ENCODE measurements at places on chromosomes 5 and 9.

GRCh38 chr5:55480781-55481180 is 54.0 kb downstream of the PLPP1 start:
- no peak for DNase-seq

DNA sequence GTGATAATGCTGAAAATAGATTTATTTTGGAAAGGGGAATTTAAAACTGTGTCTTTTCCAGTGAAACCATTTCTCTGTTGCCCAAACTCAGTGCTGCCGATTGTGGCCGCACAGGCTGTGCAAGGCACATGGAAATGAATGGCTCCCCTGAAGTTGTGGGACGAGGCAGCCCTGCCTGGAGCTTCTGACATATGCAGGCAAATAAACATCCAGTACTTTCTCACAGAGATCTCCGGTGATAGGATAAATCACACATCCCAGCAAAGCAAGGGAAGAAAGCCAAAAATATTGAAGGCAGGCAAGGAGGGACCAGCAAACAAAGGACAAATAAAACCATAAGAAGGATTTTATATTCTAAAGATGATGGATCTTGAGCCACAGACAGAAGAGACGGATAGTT is 464.5 kb downstream of the MTRR start:
- DNase-seq = peak; percentile 14

GRCh38 chr9:119959846-119960545 is 590.8 kb upstream of the BRINP1 start:
- DNase-seq = no peak

- DNase-seq = no peak
Observed at GRCh38 chr5:140821375-140822280, at the start of gene PCDHA5. PCDHA5 (plus strand) TSS chr5:140821613.

- DNase-seq = no peak
Observed at GRCh38 chr9:112868461-112868860, 22.2 kb downstream of the SLC46A2 start.

DNA sequence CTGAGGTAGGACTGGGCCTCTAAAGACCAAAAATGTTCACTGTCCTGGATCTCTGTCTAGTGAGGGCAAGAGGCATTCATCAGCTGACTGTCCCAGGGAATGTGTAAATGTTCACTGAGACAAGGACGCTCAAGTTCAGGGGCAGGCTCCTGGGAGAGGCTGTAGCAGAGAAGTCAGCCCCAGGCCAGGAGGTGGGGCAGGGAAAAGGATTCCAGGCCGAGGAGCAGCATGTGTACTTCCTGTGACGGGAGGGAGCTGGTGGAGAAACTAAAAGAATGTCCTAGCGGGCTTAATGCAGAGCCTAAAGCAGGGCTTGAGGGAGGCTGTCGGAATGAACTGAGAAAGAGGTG is 205.8 kb downstream of the GABBR2 start:
- DNase-seq = no peak

- DNase-seq = no peak
Observed at GRCh38 chr5:112062181-112062580, 305.2 kb upstream of the NREP start.

DNA sequence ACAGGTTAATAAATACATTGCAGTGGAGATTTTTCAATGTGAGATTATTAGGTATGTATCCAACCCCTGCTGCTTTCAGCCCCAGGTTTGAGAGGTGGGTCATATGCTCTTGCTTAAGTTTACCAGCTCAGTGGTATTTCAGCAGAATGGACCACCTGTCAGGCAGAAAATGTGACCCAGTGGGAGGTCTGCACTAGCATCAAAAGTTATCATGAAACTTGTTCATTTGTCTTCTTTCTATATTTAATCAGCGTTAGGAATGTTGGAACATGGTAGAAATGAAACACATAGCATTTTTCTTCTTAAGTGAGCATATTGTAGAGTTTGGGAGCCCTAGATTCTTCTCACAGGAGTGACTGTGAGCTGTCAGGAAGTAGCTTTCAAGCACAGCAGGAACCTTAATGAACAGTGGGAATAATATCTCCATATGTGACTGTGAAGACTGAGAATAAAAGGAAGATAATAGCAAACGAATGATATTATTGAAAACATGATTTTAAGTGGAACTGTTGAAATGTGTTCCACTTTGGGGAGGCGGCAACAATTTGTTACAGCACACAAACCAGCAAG is 596.9 kb upstream of the CDH6 start:
- no peak for DNase-seq

GRCh38 chr5:142692321-142692894 is 6.5 kb upstream of the FGF1 start:
- no peak for DNase-seq

- no peak for DNase-seq
Observed at GRCh38 chr9:5801739-5802113, 31.2 kb downstream of the ERMP1 start.

- no peak for DNase-seq
Observed at GRCh38 chr9:91712811-91713210, 237.2 kb downstream of the ROR2 start.

DNA sequence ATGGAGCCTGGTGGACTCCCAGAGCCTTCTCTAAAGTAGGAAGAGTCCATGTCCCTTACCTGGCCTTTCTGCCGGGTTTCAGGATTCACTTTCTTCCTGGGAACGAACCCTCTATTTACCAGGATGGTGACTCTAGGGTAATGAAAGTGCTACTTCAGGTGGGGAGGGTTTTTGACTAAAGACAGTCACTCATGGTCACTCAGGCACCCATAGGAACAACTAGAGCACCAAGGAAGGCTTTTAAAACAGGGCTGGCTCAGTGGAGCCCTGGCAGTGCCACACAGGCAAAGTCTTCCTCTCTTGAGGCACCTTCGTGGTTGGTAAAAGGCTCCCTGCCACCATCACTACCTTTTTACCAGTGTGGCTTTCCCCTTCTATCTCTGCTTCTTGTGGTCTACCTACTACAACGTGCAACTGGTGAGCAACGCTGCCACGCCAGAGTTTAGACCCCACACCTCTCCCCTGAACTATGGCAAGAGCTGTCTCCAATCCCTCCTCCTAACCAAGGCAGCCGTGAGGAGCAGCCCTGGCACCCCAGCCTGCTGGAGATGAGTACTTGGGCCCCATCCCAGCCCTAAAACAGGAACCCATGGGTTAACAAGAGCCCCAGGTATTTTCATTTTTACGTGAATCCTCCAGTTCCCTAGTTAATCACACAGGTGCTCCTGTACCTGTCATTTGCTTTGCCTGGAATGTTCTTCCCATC is 3.5 kb downstream of the SURF1 start:
- DNase-seq = no peak

DNA sequence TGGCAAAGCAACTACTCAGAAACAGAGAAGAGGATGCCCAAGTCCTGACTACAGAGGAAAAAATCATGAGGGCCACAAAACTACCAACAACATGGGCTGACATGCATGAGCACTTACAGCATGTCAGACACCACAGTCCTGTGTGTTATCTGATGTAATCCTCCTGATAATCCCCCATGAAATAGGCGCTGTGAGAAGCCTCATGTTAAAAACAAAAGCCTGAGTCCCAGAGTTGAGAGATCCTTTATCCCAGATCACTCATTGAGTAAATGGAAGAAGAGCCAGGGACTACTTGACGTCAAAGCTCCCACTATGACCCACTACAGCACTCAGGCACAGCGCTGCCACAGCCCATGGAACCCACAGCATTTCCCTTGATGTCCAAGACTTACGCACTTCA is 7.2 kb upstream of the SPOCK1 start:
- DNase-seq = no peak

DNA sequence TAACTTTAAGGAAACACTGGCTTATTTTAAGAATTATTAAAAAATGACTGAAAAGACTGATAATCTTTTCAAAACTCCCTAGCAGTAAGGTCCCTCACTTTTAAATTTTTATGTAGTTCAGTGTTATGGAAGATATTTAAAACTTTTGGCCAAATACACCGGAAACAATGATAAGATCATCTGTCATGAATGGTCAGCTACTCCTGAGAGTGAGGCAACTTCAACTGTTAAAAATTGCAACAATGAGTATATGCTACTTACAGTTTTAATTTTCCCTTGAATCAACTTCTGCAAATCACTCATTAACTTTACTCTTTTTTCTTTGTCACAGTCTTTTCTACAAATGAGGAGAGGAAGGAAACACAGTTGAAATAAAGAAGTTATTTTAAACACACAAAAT is 10.8 kb downstream of the PUM3 start:
- no peak for DNase-seq

GRCh38 chr9:117323390-117323789 is 91.5 kb downstream of the ASTN2 start:
- no peak for DNase-seq

- no peak for DNase-seq
Observed at GRCh38 chr5:174581894-174582293, 142.5 kb upstream of the MSX2 start.

DNA sequence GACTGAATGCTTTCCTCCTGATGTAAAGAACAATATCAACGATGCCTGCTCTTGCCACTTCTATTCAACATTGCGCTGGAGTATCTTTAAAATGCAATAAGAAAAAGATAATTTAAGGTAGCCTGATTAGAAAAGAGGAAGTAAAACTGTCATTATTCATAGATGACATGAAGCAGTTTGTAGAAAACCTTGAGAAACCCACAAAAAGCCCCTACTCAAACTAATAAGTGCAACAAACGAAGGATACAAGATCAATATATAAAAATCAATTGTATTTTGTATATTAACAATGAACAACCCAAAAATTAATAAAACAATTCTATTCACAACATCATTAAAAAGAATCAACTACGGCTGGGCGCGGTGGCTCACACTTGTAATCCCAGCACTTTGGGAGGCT is 76.4 kb upstream of the CKMT2 start:
- no peak for DNase-seq

DNA sequence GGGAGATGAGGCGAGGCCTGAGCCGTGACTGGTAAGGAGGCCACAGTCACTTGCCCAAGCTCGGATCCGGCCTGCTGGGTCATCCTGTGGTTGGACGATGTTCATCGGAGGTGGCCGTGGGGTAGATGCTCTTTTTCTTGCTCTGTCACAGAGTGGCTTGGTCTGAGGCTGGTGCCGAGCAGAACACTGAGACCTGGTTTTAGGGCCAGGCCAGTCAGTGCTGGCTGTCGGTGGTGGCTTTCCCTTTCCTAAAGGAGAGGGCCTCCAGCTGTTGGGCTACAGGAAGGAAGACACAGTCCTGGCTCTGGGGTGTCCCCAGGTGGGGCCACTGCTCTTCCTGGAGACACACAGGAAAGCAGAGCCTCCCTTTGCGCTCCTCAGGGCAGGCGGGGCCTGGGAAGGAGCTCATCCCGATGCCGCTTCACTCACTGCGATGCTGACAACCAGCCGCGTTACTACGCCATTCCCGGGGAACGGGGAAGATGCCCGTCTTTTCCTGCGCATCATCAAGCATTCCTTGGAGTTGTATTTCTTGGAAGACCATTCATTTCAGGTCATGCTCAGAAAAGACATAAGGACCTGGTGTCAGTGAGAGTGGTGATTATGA is 254.8 kb upstream of the IRX4 start:
- DNase-seq = no peak

DNA sequence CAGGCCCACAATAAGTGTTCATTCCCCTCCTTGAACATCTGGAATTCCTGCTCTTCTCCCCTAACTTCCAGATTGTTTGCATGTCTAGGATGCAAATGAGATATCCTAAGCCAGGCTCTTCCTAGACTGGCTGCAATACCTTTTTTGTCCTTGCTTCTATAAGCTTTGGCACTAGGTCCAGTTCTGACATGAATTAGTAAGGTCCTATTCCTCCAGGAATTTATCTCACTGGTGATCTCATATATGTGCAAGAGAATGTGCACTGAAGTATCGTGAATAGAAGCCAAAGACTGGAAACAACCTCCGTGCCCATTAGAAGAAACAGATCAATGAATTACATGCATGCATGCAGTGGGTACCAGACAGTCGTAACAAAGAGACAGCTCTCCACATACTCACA is 25.2 kb downstream of the DUSP1 start:
- DNase-seq = no peak

DNA sequence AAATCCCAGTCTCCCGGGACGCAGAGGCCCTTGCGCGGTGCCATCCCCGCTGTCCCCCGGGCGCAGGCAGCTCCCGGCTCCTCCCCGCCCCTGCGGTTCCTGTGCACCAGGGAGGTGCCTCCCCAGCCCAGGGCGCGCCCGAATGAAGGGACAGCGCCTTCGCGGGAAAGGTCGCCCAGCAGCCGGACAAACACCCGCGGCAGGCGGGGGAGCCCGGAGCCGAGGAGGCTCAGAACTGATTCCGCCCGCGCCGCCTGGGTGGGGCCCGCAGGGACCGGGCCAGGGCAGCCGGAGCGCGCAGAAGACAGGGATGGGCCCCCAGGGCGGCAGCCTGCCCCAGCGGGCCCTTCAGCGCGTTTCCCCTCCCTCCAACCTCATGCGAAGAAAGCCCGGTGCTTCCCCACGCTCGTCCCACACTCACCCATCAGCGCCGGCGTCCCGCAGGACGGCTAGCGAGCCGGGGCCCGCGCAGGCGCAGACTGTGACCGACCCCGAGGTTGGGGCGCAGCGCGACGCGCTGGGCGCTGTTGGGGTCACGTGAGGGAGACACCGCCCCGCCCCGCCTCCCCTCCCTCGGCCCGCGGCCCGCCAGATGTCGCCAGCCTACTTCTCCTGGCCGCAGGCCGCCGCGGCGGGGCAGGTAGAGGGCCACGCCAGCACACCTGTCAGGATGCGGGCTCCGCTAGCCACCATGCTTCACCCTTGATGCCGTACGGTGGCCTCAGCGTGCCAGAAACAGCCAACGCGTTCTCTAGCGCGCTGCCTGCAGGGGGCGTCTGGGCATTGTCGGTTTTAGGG is at the start of gene SLC25A51:
TSS of gene SLC25A51 (minus strand) at position 481 of the 798 bp plus-strand sequence. CDS start 15,577 bp downstream, outside the sequence.
- peak; percentile 76 for DNase-seq

- no peak for DNase-seq
Observed at GRCh38 chr5:142399891-142400290, 75.1 kb upstream of the SPRY4 start.

GRCh38 chr9:127049044-127049443 is 73.4 kb downstream of the ANGPTL2 start:
- no peak for DNase-seq

GRCh38 chr5:5995819-5996218 is 382.5 kb downstream of the MED10 start:
- no peak for DNase-seq

DNA sequence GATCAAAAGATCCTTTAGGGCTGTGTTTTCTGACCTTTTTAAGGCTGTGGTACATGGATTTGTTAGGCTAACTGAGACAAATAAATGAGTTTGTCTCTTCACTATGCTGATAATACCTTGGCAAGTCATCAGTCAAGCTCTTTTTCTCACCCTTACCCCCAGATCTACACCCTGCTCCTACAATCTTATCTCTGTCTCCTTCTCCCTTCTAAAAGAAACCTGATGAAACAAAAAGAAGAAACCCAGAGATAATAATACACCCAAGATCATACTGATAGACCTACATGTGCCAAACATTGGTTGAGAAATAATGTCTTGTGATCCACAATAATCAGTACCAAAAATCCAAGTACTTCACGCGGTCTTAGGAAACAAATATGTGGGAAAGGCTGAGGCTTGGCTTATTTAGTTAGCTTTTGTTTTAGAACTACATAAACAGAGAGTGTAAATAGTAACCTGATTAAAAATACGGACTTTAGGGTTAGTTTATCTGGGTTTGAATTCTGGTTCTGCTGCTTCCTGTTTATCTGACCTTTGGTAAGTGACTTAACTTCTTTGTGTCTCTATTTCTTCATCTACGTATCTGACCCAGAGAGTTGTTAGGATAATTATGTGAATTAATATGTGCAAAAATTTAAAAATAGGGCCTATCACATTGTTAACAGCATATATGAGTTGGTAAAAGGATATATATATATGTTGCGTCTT is 24.8 kb upstream of the PDCD1LG2 start:
- DNase-seq = no peak

GRCh38 chr9:120900824-120901223 is 23.8 kb upstream of the PHF19 start:
- no peak for DNase-seq
